ENCODE measurements at places on chromosomes 4 and X.
A peak's percentile ranks its signal among the peaks of the same experiment; 100 is the strongest.

DNA sequence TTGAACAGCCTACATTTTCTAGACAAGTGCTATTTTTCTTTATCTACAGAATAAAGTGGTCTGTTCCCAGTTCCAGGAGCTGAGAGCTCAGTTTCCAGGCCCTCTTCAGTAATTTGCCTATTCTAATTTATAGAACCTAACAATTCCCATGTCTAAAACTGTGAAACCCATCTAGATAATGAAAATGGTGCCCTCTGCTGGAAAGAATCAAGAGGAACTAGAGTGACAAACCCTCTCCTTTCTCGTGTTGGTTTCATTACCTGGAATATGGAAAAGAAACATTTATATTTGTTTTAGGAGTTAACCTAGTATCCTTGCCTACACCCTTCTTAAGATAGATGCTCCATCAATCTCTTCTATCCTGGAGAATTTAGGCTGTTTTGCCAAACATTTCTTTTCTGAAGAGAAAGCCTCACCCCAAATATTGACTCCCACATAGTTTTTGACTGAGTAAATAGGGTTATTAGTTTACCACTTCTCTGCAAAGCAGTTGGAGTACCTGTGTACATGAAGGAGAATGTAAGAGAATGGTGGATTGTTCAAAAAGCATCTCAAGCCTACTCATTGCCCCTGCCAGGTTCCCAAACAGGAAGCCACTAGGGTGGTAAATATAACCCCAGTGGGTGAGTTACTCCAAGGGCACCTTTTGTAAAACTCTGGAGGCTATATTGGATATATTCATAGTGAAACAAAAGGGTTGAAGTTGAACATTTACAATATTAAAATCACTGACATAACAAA, 121.6 kb downstream of the RASL11B start:
- no peak for DNase-seq

DNA sequence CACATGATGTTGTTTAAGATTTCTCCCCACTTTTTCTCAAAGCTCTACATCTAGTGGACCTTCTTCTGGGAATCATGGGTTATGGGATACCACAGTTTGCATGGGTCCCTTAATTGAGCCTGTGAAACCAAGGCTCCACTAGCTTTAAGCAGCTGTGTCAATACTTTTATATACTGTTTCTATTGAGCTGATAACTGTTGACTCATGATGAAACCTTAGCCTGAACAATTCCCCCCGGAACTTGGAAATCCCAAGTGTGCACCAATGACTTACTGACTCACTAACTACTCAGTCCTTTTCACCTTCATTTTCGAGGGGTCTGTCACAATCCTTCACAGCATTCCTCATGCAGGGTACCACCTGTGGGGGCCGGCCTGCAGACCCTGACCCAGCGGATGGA, 12.7 kb upstream of the SPIN4 start:
- DNase-seq: no peak

DNA sequence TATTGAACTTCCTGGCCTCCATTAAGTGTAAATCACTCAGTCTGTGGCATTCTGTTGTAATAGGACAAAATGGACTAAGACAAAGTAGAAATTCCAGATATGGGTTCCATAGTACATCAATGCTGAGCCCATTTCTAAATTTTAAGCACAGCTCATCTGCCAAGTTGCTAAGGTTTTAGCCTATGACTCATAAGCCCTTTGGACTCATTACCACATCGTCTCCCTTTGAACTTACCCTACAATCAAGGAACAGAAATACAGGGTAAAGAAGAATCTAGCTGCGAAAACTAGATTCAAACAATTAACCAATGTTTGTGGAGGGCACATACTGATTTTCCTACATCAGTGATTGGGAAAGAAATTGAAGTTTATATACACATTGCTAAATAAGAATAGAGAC, 31.8 kb downstream of the NAA11 start:
- no peak for DNase-seq

DNA sequence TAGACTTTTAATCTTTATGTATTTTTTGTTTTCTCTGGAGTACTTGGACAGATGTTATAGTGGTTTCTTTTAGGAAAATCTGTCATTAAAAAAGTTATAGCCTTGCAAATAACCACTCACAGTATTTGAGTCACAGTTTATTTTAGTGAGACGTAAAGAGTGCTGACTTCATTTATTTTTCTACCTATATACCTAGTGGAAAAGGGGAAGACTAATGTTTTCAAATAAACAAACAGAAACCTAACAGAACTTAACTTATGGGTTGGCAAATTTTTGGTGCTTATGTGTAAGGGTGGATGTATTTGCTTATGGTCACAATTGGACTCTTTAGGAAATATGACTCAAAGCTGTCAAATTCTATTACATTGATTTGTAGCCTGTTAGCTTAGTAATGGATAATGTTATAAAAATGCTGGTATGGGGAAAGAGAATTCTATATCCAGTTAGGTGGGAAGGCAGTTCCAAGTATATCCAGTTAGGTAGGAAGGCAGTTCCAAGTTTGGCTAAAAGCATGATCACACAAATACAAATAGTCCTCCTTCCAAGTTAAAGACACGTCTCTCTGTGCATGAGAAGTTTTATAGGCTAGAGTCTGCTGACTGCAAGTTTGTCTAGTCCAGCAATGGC, 61.9 kb downstream of the SLC9A6 start:
- DNase-seq: no peak

DNA sequence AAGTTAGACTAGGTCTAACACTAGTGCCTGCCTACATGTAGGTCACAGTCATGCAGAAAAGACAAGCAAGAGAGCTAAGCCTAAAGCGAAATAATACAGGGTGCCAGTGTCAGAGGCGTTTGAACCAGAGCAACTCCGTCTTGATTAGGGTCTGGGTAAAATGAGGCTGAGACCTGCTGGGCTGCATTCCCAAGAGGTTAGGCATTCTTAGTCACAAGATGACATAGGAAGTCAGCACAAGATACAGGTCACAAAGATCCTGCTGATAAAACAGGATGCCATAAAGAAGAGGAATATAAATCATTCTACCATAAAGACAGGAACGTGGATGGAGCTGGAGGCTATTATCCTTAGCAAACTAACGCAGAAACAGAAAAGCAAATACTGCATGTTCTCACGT, 120.9 kb downstream of the BEND2 start:
- DNase-seq: no peak

GRCh38 chr4:38179690-38180377, 219.6 kb downstream of the PTTG2 start:
- DNase-seq: peak; percentile 86

DNA sequence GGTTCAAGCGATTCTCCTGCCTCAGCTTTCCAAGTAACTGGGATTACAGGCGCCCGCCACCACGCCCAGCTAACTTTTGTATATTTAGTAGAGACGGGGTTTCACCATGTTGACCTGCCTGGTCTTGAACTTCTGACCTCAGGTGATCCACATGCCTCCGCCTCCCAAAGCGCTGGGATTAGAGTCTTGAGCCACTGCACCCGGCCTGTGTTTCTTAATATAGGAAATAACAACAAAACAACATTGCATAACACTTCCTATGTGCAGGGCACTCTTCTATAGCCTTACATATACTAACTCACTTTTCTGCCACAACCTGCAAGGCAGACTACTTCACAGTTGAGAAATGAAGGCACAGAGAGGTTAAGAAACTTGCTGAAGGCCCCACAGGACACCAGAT, 12.8 kb upstream of the TMEM131L start:
- no peak for DNase-seq

- no peak for DNase-seq
Observed at GRCh38 chrX:12986164-12986779, 11.4 kb downstream of the TMSB4X start.

GRCh38 chrX:1178580-1179057, 33.8 kb downstream of the CRLF2 start:
- DNase-seq: peak; percentile 59

- DNase-seq: peak; percentile 89
Observed at GRCh38 chr4:40309250-40309774, 25.8 kb upstream of the CHRNA9 start.

DNA sequence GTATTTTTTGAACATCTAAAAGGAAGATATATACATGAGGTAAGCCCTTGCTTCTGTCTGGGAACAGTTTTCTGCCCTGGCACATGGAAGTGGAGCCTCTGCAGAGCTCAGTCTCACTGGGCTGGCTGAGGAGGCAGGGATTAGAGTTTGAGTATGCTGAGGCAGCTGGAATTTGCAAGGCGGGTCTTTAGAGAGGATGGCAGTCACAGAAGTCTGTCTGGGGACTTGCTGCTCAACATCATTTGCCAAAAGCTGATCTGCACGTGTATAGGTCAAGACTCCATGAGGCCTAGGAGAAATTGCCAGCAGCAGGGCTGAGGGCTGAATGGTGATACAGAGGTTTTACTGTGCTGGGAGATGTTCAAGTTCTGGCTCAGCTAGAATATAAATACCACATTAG, 163.6 kb upstream of the ANK2 start:
- DNase-seq: peak; percentile 55

DNA sequence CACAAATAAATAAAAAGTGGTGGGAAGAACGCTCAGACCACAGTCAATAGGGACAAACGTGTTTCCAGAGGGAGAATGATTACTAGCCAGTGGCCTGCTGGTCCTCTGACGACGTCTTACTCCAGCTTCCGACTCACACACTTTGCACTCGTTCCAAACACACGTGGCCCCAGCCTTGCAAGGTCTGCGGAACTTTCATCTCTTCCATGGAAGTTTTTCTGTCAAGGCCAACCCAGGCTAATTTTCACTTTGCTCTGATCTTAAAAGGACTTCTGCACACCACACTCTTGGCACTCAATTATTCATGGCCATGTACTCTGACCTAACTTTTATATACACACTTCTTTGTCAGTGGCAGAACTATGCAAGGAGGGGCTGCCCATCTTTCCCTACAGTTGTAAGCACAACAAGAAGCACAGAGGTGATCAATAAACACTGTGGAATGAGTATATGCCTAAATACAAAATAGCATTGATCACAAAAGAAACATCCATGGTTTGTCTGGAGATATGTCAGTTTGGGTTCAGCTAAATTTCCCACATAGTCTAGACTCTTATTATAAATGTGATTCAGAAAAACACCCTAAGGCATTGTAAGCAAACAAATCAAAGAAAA, 69.4 kb downstream of the STX18 start:
- DNase-seq: no peak

DNA sequence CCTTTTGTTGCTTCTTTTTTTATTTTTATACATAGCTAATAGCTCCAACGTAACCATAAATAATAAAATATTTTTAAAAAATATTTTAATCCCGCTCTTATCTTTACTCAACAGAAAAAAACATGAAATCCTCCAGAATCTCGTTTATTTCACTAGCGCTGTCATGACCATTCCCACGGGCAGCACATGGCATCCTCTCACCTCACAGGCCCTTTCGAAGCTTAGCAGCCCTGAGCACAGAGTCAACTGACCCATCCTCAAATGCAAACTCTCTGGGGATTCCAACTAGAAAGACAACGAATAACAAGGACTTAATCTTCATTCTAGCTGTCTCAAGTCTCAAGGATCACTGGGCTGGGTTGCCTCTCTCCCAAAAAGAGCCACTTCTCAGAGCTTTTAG, 285.9 kb upstream of the PPARGC1A start:
- no peak for DNase-seq

GRCh38 chrX:68916891-68917290, 88.1 kb downstream of the EFNB1 start:
- DNase-seq: no peak

GRCh38 chr4:124018383-124019317, 622.1 kb downstream of the SPRY1 start:
- peak; percentile 49 for DNase-seq

DNA sequence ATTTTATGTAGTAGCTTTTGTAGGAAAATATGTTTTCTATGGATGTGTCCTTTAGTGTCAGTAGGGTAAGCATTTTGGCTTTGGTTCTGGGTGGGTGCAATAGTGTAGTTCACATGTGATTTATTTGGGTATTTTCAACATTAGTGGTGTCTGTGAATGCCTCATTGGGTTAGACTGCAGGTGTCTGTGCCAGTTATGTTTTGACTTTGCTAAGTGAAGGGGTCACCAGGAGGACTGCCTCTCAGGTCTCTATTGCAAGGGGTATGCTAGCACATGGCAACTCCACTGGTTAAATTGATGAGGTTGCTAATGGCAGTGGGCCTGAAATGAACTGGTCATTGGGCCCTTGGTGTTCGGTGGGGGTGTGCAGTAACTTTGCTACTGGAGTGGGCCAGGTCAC, 467.1 kb downstream of the NAF1 start:
- no peak for DNase-seq

- DNase-seq: no peak
Observed at GRCh38 chrX:119726900-119727555, 31.4 kb upstream of the SOWAHD start.

DNA sequence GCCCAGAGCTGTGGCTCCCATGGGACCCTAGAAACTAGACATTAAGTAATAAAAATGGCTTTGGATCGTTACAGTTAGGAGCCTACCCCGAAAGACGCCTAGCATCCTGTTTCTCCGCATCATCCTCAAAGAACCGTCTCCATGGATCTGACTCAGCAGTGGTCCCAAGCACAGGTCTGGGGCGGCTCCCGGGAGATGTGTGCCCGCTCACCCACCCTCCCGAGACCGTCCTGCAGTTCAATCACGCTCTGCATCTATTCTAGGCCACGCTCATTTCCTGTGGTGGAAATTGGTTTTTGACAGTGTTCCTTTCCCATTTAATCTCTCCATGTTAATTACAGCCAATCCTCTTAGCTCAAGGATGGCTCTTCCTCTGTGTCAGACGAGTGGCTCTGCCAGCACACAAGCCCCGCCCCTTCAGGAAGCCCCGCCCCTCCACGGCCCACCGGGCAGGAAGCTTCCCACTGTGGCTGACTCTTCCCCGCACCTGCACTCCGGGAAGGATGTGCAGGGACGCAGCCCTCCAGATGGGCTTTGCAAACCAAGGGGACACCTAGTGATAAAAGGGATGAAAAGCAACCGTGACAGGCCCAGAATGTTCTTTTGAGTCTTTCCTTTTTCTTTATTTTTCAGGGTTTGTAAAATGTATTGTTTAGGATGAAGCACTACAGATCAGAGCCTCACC, 34.5 kb upstream of the HELT start:
- DNase-seq: peak; percentile 60

DNA sequence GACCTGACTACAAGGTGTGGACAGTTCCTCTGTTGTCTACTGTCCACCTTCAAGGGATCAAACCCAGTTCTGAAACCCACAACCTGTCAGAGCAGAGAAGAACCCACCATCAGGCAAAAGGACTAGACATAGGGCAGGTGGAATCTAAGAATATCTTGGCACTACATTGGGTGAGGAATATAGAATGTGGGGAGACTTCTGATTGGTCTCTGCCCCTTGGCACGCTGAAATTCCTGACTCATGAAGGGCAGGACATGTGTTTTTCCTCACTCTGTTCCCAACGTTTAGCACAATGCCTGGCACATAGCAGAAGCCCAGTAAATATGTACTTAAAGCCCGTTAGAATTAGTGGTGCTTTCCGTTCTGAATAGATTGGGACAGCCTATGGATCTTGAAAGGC, 59.3 kb downstream of the TSPAN7 start:
- DNase-seq: no peak

GRCh38 chr4:83231620-83232076, 53.0 kb downstream of the COQ2 start:
- no peak for DNase-seq

- no peak for DNase-seq
Observed at GRCh38 chr4:159027535-159027934, 75.3 kb upstream of the RAPGEF2 start.

GRCh38 chr4:164087733-164088132, 593.2 kb downstream of the TMA16 start:
- no peak for DNase-seq

- DNase-seq: no peak
Observed at GRCh38 chrX:151702026-151702714, 6.9 kb downstream of the PRRG3 start.

Data from right hindlimb (tissue), 1 donor.